ENCODE measurements at places on chromosomes 4 and X.

DNA sequence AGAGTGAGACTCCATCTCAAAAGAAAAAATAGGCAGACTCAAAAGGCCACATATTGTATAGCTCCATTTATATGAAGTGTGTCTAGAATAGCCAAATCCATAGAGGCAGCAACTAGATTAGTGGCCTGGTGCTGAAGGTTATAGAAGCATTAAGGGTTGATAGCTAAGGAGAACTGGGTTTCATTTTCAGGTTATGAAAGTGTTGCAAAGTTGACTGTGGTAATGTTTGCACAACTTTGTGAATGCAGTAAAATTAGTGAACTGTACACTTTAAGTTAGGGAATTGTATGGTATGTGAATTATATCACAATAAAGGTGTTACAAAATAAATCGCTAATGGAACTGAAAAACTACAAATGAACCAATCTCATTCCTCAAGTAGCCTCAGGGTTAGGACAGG is 28.3 kb downstream of the TXLNG start:
- no peak for DNase-seq

DNA sequence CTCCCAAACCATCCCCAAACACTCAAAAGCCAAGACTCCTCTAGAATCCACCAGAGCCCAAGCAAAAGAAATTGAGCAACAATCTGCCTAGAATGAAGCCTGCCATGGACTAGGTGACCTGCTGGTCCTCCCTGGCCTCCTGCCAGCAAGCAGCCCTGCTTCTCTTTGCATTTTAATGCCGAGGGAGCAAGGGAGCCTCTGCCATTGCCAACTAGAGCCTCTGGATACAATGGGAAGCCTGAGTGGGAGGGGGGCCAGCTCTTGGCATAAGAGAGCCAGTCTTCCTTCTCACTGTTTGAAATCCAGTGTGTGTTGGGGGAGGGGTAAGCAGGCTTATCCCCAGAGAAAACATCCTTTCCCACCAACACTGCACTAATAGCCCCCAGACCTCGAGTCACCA is 1.5 kb upstream of the GDPD2 start:
- DNase-seq: no peak

GRCh38 chr4:95742872-95743271 is 97.0 kb upstream of the PDHA2 start:
- DNase-seq: no peak

DNA sequence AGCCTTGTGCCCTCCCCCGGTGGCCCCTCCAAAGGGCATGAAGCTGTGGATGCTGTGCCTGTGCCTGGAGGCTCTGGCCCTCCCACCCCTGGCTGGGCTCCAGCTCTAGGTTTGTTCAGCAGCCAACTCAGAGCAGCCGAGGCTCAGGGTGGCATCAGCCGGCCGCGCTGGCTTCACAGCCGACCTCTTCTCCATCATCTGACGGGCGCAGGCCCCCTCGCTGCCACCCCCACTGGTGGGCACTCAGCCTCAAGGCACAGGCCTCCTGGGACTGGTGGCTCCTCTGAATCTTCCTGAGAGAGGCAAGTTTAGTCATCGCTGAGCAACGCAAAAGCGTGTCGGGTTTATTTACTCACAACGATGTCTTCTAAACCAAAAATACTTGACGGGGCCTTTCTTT is 46.0 kb downstream of the PCGF3 start:
- DNase-seq: no peak

DNA sequence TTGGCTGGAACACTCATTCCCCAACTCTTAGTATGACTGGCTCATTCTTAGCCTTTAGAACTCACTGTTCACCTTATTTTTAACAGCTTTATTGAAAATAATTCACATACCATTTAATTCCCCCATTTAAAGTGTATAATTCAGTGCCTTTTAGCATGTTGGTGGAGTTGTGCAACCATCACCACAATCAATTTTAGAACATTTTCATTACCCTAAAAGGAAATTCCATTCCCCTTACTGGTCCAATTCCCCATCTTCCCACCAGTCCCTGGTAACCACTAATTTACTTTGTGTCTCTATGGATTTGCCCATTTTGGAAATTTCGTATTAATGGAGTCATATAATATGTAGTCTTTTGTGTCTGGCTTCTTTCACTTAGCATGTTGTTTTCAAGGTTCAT is 19.7 kb downstream of the NHSL2 start:
- DNase-seq: no peak
